ENCODE measurements at places on chromosomes 1 and 21. TPM values are rescaled to one million over a fixed set of nuclear protein-coding genes. Genes with fewer than 3 reads are reported as not detected.
A peak's percentile ranks its signal among the peaks of the same experiment; 100 is the strongest.

FMN2 gene
- not detected for total RNA-seq

PHC2 gene
- total RNA-seq = 39.3 TPM

LEPROT gene
- 21.0 TPM for total RNA-seq

TCHH gene
- not detected for total RNA-seq

S100A12 gene
- total RNA-seq = not detected

CASQ1 gene
- not detected for total RNA-seq

CD164L2 gene
- not detected for total RNA-seq

LEFTY1 gene
- total RNA-seq = 0.51 TPM

DNA sequence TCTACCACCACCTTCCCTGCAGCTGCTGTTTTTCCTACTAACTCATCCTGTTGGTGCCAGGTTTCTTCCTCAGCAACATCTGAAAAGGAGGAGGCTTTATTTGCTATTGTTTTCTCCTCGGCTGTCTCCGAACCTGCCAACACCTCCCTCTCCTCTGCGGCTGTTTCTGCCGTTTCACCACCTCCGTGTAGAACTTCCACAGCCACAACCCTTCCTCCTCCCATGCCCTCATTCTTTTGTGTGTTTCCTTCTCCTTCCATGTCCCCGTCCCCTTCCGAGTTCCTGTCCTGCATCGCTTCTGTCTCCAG lies 59.0 kb upstream of the LRRC53 start:
- no peak overlapping the region for H3K27ac ChIP-seq
- no peak overlapping the region for H3K4me3 ChIP-seq
- no peaks in the 10 kb centered on the region for H3K27me3 ChIP-seq
- no peak for DNase-seq

- no peak for DNase-seq
- H3K27ac ChIP-seq = no peak overlapping the region
- no peaks in the 10 kb centered on the region for H3K36me3 ChIP-seq
- no peaks in the 10 kb centered on the region for H3K27me3 ChIP-seq
- peaks cover 8% of the 10 kb centered on the region for H3K4me1 ChIP-seq
- no peak overlapping the region for H3K4me3 ChIP-seq
Observed at GRCh38 chr1:165879946-165880345, 52.5 kb downstream of the UCK2 start.

DNA sequence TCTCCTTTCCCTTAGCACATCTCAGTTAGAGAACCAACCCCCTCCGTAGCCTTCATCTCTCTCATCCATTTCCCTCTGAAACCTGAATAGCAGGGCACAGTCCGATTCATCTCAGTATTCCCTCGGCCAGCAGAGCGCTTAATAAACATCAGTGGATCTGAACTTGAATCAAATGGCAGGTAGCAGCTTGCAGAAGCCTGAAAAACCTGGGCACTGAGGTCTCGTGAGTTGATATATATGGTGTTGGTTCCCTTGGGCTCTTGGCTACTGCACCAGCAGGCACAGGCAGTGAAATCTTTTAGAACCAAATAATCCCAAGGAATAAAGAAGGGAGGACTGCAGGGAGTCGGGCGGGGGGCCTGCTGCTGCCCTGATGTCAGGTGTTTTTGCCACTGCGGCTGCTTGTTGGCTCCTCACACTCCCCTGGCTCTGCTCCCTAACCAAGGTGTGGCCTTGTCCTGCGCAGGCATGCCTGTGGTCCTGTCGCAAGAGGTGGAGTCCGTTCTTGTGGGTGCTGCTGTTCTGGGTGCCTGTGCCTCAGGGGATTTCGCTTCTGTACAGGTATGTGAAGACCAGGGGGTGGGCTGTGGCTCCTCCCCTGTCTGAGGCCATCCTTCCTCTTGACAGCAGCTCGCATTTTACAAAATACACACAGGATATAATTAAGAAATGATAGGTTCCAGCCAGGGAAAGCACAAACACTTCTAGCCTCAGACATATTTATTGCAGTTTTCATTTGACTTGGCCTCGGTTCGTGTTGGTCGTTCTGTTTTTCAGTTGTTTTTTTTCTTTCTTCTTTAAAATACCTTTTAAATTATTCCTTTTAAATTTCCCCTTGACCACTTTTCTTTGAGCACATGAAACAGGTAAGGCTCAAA lies 140.9 kb upstream of the HOOK1 start:
- DNase-seq = no peak
- H3K4me3 ChIP-seq = no peak overlapping the region
- no peaks in the 10 kb centered on the region for H3K27me3 ChIP-seq
- H3K4me1 ChIP-seq = no peaks in the 10 kb centered on the region
- no peaks in the 10 kb centered on the region for H3K36me3 ChIP-seq

- no peak overlapping the region for H3K27ac ChIP-seq
- no peak overlapping the region for H3K4me3 ChIP-seq
- H3K4me1 ChIP-seq = peaks cover 12% of the 10 kb centered on the region
- no peaks in the 10 kb centered on the region for H3K36me3 ChIP-seq
- H3K27me3 ChIP-seq = peaks cover 37% of the 10 kb centered on the region
Observed at GRCh38 chr1:39733161-39733560, 5.5 kb upstream of the PPIE start.

DNA sequence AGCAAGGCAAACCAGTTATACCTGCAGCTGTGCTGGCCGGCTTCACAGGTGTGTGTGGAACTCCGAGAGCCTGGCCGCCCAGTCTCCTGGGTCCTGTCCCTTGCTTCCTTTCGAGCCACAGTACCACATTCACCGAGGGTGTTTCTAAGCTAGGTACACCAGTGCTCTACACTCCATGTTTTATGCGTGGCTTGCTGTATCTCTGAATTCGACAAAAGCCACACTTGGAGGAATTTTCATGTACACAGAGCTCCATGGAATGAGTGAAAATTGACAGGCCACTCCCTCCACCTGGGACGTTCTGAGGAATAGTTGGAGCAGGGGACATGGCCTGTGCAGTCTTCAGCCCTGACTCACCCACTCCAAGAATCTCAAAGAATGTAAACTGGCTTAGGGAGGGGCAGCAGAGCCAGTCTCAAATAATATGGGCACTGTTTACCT lies 14.0 kb downstream of the ETS2 start:
- H3K27me3 ChIP-seq = no peaks in the 10 kb centered on the region
- H3K4me1 ChIP-seq = no peaks in the 10 kb centered on the region
- DNase-seq = no peak
- no peak overlapping the region for H3K4me3 ChIP-seq
- peaks cover 88% of the 10 kb centered on the region for H3K36me3 ChIP-seq

DNA sequence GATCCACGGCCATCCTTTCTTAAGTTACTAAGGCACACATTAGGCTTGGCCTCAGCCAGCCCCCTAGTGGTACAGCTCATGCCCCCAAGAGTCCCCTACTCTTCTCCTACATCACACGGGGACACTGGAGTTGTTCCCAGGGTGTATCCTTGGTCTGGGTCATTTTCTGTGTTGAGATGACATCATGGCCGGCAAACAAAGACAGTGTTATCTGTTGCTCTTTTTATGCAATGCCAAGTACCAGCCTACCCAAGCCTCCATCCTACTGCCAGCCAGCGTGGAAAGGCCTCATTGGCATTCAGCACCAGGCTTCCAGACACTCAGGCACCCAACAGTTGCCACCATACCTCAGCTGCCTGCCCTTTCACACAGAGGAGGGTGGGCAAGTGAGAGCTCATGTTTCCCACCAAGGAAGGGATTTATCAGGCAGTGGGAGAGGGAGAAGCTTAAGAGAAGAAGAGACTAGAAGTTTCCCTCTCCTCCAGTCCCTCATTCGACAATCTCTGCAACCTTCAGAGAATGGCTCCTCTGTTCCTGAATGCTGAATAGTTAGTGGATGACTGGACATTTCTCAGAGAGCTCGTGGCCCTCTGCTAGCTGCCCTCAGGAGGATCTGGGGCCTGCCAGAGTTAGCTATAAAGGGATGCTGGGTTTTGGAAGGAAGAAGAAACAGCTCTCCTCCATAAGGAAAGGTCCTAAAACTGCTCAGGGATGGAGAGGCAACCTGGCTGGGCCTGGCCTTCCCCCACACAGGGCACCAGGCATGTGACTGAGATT lies 17.7 kb downstream of the CBR1 start:
- no peak overlapping the region for H3K4me3 ChIP-seq
- no peak for DNase-seq
- no peak overlapping the region for H3K27ac ChIP-seq

DNA sequence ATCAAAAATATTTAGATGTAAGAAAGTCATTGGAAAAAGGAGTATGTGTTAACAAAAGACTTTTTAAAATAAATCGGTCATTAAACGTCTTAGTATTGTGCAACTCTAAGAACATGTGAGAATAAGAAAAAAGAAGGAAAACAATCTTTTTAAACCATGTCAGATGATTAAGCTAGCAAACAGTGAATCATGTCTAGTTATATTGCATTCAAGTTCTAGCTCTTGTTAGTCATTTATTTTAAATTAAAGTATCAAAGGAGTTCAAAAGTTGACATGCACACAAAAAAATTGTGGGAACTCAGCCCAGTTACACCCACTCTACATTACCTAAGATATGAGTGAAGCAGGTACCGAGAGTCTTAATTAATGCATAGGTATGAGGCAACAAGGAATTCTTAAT lies 9.8 kb downstream of the FRRS1 start:
- H3K4me1 ChIP-seq = peaks cover 3% of the 10 kb centered on the region
- no peak overlapping the region for H3K4me3 ChIP-seq
- no peak overlapping the region for H3K27ac ChIP-seq
- no peaks in the 10 kb centered on the region for H3K36me3 ChIP-seq

- no peak for DNase-seq
- peaks cover 11% of the 10 kb centered on the region for H3K27me3 ChIP-seq
- no peak overlapping the region for H3K4me3 ChIP-seq
- H3K27ac ChIP-seq = no peak overlapping the region
Observed at GRCh38 chr1:245409341-245410195, 254.8 kb downstream of the KIF26B start.

GRCh38 chr1:112546076-112546475 lies 37.3 kb downstream of the WNT2B start:
- no peak for DNase-seq
- H3K4me1 ChIP-seq = no peaks in the 10 kb centered on the region
- H3K27me3 ChIP-seq = no peaks in the 10 kb centered on the region
- H3K36me3 ChIP-seq = no peaks in the 10 kb centered on the region

DNA sequence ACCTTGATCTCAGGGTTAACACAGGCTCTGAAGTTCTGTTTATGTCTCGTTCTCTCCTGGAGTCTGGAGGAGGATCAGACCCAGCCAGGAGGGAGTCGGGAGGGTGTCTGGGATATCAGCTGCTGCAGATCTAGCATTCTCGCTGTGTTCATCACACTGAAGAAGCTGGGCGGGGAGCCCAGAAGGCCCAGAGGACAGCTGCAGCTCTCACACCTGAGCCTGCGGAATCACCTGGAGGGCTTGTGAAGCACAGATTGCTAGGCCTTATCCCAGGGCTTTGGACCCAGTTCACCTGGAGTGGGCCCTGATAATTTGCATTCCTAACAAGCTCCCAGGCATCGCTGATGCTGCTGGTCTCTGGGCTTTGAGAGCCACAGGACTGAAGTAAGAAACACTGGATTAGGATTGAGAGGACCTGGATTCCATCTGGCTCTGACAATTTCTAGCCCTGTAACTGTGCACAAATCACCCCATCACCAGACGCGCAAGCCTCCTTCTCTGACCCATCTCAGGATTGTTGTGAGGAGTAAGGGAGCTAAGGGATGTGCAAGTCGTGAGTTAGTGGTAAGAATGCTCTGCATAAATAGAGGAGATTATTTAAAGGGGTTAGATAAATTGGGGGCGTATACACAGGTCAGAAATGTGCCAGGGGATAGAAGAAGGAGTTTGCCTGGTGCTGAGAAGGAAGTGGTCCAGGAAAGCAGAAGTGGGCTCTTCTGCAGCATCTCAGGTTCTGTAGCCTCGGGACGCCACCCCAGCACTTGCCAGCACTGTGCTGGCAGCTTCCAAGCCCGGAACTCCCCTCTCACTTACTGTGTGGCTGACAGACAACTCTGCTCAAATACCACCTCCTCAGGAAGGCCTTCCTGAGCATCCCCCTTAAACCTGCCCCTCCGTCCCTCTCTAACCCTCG lies 19.1 kb downstream of the ABCA4 start:
- H3K27me3 ChIP-seq = peaks cover 3% of the 10 kb centered on the region
- H3K36me3 ChIP-seq = no peaks in the 10 kb centered on the region
- DNase-seq = no peak
- H3K27ac ChIP-seq = no peak overlapping the region
- peaks cover 5% of the 10 kb centered on the region for H3K4me1 ChIP-seq

DNA sequence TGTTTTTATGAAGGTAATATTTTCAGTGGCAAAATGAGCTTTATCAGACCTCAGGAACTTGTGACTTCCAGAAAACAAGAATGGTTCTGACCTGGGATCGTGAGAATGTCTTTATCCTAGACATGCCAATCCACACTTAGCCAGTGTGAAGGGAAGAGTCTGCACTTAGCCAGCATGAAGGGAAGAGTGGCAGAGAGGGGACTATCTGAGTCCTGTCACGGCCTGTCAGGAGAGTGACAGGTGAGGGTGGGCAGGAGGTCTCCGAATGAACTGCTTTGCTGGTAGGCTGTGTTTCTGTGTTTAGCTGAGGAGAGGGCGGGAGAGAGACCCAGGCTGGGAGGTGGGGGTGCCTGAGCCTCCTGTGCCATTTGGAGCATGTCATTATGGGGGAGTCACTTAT lies 173.1 kb downstream of the KIF26B start:
- H3K4me1 ChIP-seq = peaks cover 2% of the 10 kb centered on the region
- no peaks in the 10 kb centered on the region for H3K36me3 ChIP-seq
- H3K4me3 ChIP-seq = no peak overlapping the region
- H3K27me3 ChIP-seq = no peaks in the 10 kb centered on the region
- DNase-seq = no peak
- H3K27ac ChIP-seq = no peak overlapping the region

- no peaks in the 10 kb centered on the region for H3K4me1 ChIP-seq
- no peak for DNase-seq
- H3K27me3 ChIP-seq = peaks cover 34% of the 10 kb centered on the region
Observed at GRCh38 chr1:11888877-11889208, 30.1 kb upstream of the NPPB start.

- H3K4me3 ChIP-seq = no peak overlapping the region
- no peak overlapping the region for H3K27ac ChIP-seq
- no peaks in the 10 kb centered on the region for H3K36me3 ChIP-seq
- no peaks in the 10 kb centered on the region for H3K4me1 ChIP-seq
- H3K27me3 ChIP-seq = no peaks in the 10 kb centered on the region
- DNase-seq = no peak
Observed at GRCh38 chr1:115225993-115226685, 111.9 kb downstream of the NGF start.

GRCh38 chr1:22089787-22090186 lies 37.3 kb downstream of the CDC42 start:
- H3K4me3 ChIP-seq = no peak overlapping the region
- peaks cover 63% of the 10 kb centered on the region for H3K36me3 ChIP-seq
- H3K27me3 ChIP-seq = no peaks in the 10 kb centered on the region
- peak overlapping the region; percentile 50 for H3K27ac ChIP-seq
- peaks cover 23% of the 10 kb centered on the region for H3K4me1 ChIP-seq

- H3K27ac ChIP-seq = no peak overlapping the region
- H3K4me3 ChIP-seq = no peak overlapping the region
- no peaks in the 10 kb centered on the region for H3K27me3 ChIP-seq
- DNase-seq = no peak
Observed at GRCh38 chr1:100219883-100220282, 29.8 kb downstream of the DBT start.

- H3K27ac ChIP-seq = no peak overlapping the region
- no peaks in the 10 kb centered on the region for H3K27me3 ChIP-seq
- no peak overlapping the region for H3K4me3 ChIP-seq
- H3K36me3 ChIP-seq = no peaks in the 10 kb centered on the region
Observed at GRCh38 chr1:232831895-232832294, 26.7 kb downstream of the MAP10 start.

Data from T-cell (primary cell).